ENCODE measurements at places on chromosomes 16 and 17. TPM values are rescaled to one million over a fixed set of nuclear protein-coding genes. Genes with fewer than 3 reads are reported as not detected.

- peaks cover 48% of the 10 kb centered on the region for H3K36me3 ChIP-seq
- H3K27me3 ChIP-seq: no peaks in the 10 kb centered on the region
- peaks cover 13% of the 10 kb centered on the region for H3K4me1 ChIP-seq
- no peak overlapping the region for H3K4me3 ChIP-seq
- DNase-seq: no peak
- H3K27ac ChIP-seq: peak overlapping the region; percentile 12
Observed at GRCh38 chr17:75697651-75698291, 23.5 kb upstream of the ITGB4 start.

DNA sequence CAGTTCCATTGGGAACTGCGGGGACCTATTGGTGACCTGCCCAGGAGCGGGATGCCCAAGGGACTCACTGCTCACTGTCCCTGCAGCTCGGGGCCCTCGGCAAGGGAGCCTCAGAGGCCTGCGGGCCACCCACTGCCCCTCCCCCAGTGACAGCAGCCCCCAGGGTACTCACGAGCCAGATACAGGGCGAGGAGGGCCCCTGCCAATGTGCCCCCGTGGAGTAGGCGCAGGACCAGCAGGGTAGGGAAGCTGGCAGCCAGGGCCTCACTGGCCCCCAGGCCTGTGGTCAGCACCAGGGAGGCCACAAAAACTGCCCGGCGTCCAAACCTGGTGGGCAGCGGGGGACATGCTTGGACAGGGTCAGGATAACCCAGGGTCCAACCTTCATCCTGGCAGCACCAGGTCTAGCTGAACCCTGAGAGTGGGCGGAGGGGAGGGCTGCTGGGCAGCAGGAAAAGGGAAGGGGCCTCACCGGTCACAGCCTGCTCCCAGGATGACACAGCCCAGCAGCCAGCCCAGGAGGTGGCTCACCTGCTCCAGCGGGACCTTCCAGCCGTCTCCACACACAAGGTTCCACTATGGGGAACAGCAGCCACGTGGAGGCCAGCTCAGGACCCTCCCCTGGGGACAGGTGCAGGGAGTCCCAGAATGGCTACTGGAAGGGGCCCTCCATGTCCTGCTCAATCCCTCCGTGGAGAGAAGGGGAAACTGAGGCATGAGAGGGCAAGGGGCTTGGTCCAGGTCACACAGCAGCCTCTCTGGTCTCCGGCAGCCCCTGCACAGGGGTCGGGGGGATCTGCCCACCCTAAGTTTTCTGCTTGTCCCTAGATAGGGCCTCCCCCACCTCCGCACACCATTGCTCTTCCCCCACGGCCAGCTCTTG, 855 bp downstream of the SLC22A31 start:
- no peaks in the 10 kb centered on the region for H3K4me1 ChIP-seq
- peaks cover 38% of the 10 kb centered on the region for H3K27me3 ChIP-seq
- no peak overlapping the region for H3K27ac ChIP-seq
- H3K36me3 ChIP-seq: no peaks in the 10 kb centered on the region

DNA sequence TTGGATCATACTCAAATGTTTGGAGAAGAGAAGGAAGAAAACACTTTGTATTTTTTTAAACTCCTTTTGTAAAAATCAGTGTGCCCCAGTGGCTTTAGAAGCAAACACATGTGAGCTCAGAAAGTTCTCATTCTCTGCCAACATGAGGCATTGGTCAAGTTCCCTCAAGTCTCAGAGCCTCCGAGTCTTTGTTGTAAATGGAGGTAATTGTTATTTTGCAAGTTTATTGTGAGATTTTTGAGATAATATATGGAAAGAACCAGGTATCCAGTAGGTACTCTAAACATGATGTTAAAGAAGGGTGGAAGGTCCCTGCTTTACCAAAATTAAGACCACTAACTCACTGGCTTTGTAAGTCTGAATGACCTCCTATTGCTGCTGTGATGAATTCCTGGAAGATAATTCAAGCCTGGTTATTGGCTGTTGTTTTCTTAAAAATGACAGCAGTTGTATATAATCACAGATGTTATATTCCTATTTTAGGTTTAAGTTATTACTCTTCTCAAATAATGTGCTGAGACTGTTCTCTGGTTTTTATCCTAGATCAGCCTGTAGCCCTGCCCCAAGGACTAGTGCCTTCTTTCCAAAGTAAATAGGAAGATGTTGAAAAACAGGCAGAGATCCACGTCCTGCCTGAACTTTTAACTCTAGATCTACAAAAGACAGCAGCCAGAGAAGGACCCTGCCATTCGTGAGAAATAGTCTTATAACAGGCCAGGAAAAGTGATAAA, 2.4 kb downstream of the HLF start:
- peaks cover 80% of the 10 kb centered on the region for H3K27me3 ChIP-seq
- no peak for DNase-seq
- H3K27ac ChIP-seq: no peak overlapping the region
- no peaks in the 10 kb centered on the region for H3K36me3 ChIP-seq

DNA sequence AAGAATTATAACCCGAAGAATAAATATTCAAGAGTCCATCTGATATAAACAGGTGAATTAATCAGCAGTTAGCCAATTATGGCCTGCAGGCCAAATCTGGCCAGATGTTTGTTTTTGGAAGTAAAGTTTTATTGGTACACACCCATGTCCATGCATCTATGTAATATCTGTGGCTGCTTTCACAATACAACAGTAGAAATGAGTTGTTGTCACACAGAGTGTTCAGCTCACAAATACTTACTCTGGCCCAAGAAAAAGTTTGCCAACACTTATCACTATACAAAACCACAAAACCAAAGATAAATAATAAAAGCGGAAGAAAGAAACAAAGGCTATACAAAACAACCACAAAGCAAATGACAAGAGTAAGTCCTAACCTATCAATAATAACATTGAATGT, 109.4 kb downstream of the CDYL2 start:
- peaks cover 10% of the 10 kb centered on the region for H3K4me1 ChIP-seq
- H3K27ac ChIP-seq: no peak overlapping the region
- DNase-seq: no peak
- no peaks in the 10 kb centered on the region for H3K36me3 ChIP-seq
- H3K4me3 ChIP-seq: no peak overlapping the region
- H3K27me3 ChIP-seq: peaks cover 12% of the 10 kb centered on the region

GRCh38 chr17:79184219-79184618, 109.6 kb downstream of the ENGASE start:
- no peak overlapping the region for H3K27ac ChIP-seq
- H3K36me3 ChIP-seq: no peaks in the 10 kb centered on the region

- DNase-seq: no peak
- H3K4me3 ChIP-seq: no peak overlapping the region
- peaks cover 31% of the 10 kb centered on the region for H3K4me1 ChIP-seq
- H3K36me3 ChIP-seq: no peaks in the 10 kb centered on the region
Observed at GRCh38 chr17:16516594-16517051, 24.6 kb upstream of the LRRC75A start.

- H3K27me3 ChIP-seq: no peaks in the 10 kb centered on the region
- no peak overlapping the region for H3K27ac ChIP-seq
- DNase-seq: no peak
- no peaks in the 10 kb centered on the region for H3K36me3 ChIP-seq
Observed at GRCh38 chr16:57658878-57659674, 9.0 kb upstream of the ADGRG3 start.

GRCh38 chr16:23254338-23254737, 47.8 kb upstream of the SCNN1B start:
- DNase-seq: no peak
- H3K4me3 ChIP-seq: no peak overlapping the region
- no peaks in the 10 kb centered on the region for H3K27me3 ChIP-seq
- peaks cover 6% of the 10 kb centered on the region for H3K4me1 ChIP-seq
- no peak overlapping the region for H3K27ac ChIP-seq

- no peaks in the 10 kb centered on the region for H3K4me1 ChIP-seq
- no peak overlapping the region for H3K27ac ChIP-seq
- DNase-seq: peak; percentile 69
- no peaks in the 10 kb centered on the region for H3K27me3 ChIP-seq
Observed at GRCh38 chr16:63289834-63290460, 1253.7 kb upstream of the CDH8 start.

GRCh38 chr16:48911700-48912099, 301.7 kb upstream of the N4BP1 start:
- no peaks in the 10 kb centered on the region for H3K36me3 ChIP-seq
- H3K4me1 ChIP-seq: peaks cover 19% of the 10 kb centered on the region
- no peak overlapping the region for H3K4me3 ChIP-seq
- no peaks in the 10 kb centered on the region for H3K27me3 ChIP-seq

DNA sequence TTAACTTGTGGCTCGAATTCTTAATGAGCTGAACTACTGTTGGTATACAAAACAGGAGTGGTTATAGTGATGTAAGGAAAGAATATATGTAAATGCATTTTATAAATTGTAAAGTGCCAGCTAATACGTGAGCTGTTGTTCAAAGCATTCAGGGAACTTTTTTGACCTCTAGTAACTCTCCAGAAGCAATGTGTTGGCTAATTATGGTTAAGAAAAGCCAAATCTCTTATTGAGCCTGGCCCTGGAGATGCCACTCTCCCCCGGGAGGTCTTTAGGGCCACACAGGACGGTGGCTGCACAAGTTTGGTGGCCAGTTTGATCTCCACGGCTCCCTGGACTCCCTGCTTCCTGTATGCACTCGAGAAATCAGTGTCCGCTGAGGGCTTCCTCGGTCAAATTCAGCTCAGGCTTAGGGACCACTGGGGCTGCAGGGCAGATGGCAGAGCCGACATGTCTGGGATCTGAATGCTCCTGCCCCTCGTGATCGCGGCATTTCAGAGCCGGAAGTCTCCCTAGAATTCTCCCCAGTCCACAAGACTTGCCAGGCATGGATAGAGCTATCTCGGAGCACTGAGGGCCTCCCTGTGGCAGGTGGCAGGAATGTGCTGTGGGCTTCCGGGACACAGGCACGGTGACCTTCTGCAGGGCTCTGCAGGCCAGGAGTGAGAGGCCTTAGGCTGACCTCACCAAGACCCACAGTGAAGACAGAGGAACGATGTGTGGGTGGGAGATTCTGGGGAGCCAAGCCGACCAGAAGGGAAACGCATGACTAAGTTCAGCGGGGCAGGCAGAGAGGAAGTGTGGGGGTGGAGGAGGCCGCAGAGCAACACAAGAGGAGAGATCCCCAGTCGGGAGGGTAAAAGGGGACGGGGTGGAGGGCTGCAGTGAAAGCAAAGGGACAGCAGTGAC, 18.6 kb upstream of the PITPNM3 start:
- H3K27ac ChIP-seq: peak overlapping the region; percentile 64
- H3K4me3 ChIP-seq: no peak overlapping the region
- peaks cover 9% of the 10 kb centered on the region for H3K36me3 ChIP-seq
- peaks cover 27% of the 10 kb centered on the region for H3K4me1 ChIP-seq
- no peak for DNase-seq
- H3K27me3 ChIP-seq: no peaks in the 10 kb centered on the region

- H3K27me3 ChIP-seq: no peaks in the 10 kb centered on the region
- H3K36me3 ChIP-seq: peaks cover 45% of the 10 kb centered on the region
- no peak overlapping the region for H3K4me3 ChIP-seq
- H3K4me1 ChIP-seq: no peaks in the 10 kb centered on the region
- no peak overlapping the region for H3K27ac ChIP-seq
Observed at GRCh38 chr16:70508752-70509151, 14.6 kb downstream of the COG4 start.

GRCh38 chr17:57662041-57662440, 83.1 kb downstream of the CCDC182 start:
- H3K4me3 ChIP-seq: peak overlapping the region; percentile 80
- DNase-seq: no peak
- no peaks in the 10 kb centered on the region for H3K36me3 ChIP-seq
- no peaks in the 10 kb centered on the region for H3K27me3 ChIP-seq

DNA sequence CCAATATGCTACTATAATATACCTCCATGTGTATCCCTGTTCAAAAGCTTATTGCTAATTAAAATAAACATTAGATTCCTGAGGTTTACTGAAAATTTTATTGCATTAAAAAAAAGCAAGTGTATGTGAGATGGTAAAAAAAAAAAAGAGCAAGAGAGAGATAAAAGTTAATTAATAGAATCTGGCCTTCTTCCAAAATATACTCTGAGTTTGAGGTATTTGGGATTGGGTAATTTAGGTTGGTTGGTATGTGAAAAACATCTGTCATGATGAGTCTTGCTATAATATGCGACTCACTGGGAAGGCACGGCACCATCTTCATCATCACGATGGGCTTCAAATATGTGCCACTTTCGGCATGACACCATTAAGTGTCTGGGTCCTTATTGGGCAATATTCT, 711.1 kb upstream of the SOX9 start:
- no peak overlapping the region for H3K27ac ChIP-seq
- H3K4me1 ChIP-seq: peaks cover 6% of the 10 kb centered on the region
- H3K4me3 ChIP-seq: no peak overlapping the region
- no peak for DNase-seq
- no peaks in the 10 kb centered on the region for H3K36me3 ChIP-seq

DNA sequence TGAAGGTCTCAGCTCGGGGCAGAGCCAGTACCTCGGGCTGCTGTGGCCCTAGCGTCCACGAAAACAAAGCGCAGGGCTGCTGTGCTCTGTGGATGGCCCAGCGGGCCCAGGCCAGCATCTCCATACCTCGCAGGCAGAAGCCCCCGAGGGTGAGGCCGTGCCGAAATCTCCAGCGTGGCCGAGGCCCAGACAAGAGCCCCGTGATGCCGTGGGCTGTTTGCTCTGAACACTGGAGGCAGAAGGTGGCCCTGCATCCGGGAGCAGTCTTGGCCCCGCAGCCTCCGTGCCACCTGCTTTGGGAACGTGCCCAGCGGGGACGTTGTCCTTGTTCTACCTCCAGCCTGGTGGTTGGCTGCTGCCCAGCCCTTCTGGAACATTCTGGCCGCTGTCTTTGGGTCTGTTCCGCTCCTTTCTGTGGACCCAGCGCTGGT, 121.4 kb downstream of the BANP start:
- DNase-seq: no peak
- no peaks in the 10 kb centered on the region for H3K27me3 ChIP-seq
- no peak overlapping the region for H3K4me3 ChIP-seq
- H3K4me1 ChIP-seq: no peaks in the 10 kb centered on the region

ZG16 gene
- not detected for total RNA-seq

TEKT5 gene
- total RNA-seq: 0.60 TPM

DNASE1L2 gene
- total RNA-seq: 1.1 TPM

ACBD4 gene
- total RNA-seq: 12.7 TPM

WFIKKN1 gene
- 17.3 TPM for total RNA-seq

KCNH4 gene
- total RNA-seq: 0.24 TPM

METTL23 gene
- 43.3 TPM for total RNA-seq

AXIN2 gene
- 35.0 TPM for total RNA-seq

KRTAP4-9 gene
- total RNA-seq: not detected

Measured in WTC11 (cell line).